ENCODE measurements at places on chromosomes 1 and 21.

- DNase-seq = peak; percentile 29
These were observed 406.5 kb downstream of the DUSP10 start for GRCh38 chr1:221335161-221336101.

DNA sequence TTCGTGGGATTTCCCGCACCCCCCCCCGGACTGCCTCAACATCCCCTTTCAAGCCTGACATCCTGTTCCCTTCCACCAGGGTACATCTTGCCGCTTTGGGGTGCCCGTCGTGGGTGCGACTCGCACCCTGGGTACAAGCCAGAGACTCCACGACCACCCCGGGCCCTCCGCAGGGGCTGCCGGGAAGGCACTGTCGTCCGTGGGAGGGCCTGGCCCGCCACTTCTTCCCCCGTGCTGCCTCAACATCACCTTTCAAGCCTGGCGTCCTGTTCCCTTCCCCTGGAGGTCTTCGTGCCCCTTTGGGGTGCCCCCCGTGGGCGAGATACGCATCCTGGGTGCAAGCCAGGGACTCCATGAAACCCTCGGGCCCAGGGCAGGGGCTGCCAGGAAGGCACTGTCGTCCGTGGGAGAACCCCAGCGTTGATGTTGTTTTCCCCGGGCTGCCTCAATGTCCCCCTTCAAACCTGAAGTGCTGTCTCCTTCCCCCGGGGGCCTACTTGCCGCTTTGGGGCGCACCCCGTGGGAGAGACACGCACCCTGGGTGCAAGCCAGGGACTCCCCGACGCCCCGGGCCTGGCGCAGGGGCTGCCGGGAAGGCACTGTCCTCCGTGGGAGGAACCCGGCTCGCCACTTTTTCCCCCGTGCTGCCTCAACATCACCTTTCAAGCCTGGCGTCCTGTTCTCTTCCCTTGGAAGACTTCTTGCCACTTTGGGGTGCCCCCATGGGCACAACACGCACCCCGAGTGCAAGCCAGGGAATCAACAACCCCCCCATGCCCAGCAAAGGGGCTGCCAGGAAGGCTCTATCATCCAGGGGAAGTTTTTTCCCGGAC, 138.6 kb downstream of the LIPI start:
- no peak for DNase-seq

DNA sequence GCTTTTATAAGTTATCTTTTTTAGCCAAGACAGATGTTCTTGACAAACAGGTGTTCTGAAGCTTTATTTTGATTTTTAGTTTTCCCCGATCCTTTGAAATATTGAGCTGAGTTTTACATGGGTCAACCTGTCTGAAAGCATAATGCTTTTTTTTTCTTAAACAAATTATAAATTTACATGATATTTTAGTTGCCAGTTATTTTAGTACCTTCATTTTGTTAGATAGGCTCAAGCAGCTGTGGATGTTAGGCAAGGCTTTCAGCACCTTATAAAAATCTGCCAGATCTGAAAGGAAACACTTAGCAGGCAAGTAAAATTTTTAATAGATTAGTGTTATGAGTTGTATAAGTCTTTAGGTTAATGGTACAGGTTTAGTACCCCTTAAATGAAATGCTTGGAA, 33.7 kb downstream of the ATF6 start:
- no peak for DNase-seq

GRCh38 chr1:244395965-244396364, 55.7 kb downstream of the ADSS2 start:
- DNase-seq = no peak

GRCh38 chr1:5713101-5714010, 278.9 kb downstream of the NPHP4 start:
- DNase-seq = no peak

- no peak for DNase-seq
These were observed 672.3 kb upstream of the CXADR start for GRCh38 chr21:16840538-16840937.

DNA sequence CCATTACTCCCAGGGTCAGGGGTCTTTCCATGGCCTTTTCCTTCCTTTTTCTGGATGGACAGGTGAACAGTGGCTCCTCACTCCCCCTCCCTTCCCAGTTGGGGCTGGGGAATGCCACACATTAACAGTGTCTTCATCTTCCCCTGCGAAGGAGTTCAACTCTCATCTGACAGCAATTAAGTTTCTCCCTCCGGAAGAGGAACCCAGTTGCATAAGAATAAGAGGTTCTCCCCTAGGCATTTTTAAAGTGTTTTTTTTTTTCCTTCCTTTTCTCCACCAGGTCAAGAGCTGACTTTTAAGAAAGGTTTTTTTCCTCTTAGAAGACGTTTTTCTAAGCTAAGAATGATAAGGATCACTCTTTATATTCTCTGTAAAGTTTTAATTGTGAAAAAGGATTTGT, 42.3 kb upstream of the FASLG start:
- DNase-seq = peak; percentile 33

GRCh38 chr1:206926286-206926685, 4.5 kb upstream of the FCMR start:
- no peak for DNase-seq

DNA sequence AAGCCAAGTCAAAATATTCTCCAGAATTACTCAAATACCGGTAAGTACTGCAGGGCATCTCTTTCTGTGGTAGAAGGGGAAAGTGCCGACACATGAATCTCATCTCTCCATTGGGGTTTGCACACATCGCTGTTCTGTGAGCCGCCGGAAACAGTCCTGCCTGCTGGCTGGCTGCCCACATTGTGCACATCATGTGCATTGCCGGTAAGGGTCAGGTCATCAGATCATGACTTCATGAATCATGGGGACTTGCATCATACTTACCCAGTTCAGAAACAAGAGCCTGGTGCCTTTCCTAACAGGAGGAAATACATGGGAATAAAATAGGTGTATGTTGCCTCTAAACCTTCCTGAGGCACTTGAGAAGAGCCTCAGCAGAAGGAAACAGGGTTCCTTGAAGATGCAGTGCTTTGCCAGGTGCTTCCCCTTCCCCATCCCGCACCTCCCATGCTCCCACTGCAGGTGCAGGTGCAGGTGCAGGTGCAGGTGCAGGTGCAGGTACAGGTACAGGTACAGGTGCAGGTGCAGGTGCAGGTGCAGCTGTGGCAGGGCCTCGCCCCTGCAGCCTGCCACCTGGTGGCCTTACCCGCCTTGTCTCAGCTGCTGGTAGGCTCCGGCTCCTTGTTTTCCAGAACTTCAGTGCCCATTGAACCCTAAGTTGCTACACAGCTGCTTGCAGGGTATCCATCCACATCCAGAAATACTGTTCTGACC, 26.5 kb downstream of the GPR137B start:
- peak; percentile 43 for DNase-seq

- no peak for DNase-seq
These were observed 17.0 kb downstream of the ATP5PO start for GRCh38 chr21:33898586-33898985.

- DNase-seq = peak; percentile 25
These were observed 934 bp upstream of the MSH4 start for GRCh38 chr1:75795703-75796193.

DNA sequence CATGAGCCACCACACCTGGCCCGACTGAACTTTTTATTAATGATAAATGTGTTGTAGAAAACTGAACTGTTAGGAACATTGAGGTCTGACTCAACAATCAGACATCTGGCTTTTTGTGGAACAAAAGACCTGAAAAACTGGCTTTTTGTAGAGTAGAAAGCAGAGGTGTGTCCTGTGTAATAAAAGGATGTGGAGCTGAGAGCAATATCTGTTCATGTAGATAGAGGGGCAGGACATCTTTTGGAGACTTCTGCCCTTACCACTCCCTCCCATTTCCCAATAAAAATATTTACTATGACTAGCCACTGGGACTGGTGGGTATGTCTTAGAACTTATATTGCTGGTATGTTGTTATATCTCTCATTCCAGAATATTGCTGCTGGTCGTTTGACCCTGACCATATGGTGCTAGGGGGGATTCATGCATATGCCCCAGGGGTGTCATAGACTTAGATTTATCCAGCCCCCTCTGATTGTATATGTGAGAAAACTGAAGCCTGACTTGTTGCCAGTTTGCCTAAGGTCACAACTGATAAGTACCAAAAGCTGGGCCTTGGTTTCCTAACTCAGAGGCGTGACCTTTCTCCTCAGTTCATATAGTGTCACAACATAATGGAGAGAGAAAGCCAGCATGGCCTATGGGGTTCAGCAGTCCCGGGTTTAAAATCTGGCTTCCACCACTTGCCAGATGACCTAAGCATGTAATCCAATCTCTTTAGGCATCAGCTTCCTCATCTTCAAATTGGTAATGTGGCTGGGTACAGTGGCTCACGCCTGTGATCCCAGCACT, 33.5 kb upstream of the PIGV start:
- no peak for DNase-seq

DNA sequence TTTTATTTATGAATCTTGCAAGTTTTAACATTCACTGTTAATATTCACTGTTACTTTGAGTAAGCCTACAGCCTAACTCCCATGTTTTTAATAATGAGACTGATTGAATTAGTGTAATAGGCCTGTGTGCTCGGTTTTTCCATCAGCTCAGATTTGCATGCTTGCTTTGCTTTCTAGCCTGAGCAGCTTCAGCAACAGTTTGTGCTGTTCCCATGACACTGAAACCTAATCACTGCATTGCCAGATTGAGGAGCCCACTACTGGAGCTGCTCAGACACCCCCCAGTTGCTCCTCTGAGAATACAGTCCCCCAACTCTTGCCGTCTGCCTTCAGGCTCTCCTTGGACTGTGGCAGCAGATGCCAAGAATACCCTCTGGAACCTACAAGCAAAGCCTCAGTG, 695.4 kb downstream of the BRINP3 start:
- no peak for DNase-seq

GRCh38 chr1:167790117-167790516, 68.3 kb downstream of the MPZL1 start:
- DNase-seq = no peak

DNA sequence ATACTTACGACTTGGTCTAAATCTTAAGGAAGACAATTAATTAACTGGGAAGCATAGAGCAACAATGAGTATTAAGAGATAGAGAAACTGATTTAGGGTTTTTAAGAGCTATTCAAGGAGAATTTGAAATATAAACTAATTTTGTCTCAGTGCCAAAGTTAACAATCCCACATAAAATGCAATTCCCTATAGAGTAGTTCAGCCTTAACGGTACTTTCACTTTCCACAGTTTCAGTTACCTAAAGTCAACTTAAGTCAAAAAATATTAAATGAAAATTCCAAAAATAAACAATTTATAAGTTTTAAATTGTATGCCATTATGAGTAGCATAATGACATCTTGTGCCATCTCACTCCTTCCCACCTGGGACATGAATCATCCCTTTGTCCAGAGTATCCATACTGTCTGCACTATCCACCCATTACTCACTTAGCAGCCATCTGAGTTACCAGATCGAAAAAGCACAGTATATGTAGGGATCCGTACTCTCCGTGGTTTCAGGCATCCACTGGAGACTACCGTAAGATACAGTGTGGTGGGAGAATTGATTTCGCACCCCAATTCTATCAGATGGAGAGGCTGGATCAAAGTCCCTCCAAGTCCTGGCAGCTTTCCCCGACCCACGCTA, 4.8 kb upstream of the SARS1 start:
- DNase-seq = no peak

GRCh38 chr1:14894811-14895560, 258.6 kb upstream of the TMEM51 start:
- no peak for DNase-seq

GRCh38 chr21:32300117-32300681, 1.5 kb downstream of the MRAP start:
- no peak for DNase-seq

- DNase-seq = peak; percentile 25
These were observed at the start of gene FMOD for GRCh38 chr1:203351037-203351625. TSS of gene FMOD (minus strand) at chr1:203351122. CDS start at chr1:203348270, 2,852 bp downstream.

DNA sequence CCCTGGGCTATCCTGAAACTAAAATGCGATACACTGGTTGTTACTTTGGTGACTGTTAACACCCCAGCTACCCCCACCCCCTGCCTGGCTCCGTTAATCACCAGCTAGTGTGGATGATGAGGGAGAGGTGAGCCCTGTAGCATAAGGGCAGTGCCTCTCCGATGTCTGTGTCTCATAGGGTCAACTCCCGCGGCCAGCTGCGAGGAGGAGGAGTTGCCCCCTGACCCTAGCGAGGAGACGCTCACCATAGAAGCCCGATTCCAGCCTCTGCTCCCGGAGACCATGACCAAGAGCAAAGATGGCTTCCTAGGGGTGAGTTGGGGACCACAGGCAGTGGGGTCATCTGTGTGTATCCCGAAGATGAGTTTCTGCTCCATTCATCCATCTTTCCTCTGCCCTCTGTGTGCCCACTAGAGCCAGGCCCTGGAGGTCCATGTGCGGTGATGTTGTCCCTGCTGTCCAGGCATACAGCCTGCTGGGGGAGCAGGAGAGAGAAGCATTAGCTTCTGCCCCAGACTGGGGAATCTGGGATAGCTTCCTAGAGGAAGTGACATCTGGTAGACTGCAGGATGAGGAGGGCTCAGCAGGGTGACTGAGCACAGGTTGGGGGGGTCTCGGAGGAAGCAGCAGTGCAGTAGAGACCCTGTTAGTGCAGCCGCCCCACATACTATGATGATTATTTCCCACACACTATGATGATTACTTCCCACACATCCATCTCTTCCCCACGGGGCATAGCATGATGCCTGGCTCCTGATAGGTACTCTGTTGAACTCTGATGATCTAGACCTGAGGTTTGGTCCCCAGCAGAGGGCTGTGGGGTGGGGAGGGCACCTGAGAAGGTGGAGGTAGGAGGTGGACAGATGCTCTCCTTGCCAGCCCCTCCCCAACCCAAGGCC, 5.2 kb downstream of the SELENON start:
- no peak for DNase-seq

- DNase-seq = peak; percentile 60
These were observed 25.5 kb upstream of the IFNAR1 start for GRCh38 chr21:33299181-33299752.

DNA sequence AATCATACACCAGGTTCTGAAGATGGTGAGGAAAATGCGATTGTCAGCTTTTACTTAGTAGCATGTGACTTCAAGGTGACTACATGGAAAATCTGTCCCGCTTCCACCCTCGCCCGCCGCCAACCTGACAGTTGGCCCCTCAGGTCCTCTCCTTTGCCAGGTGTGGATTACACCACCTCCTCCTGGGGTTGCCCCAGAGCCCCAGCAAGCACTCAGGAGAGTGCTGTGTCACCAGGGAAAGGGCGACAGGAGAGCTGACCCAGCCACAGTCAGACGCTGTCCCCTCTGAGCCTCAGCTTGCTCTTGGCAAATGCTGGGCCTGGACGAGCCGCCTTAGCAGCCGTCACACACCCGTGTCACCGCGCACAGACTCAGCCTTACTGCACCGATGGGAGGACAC, 17.9 kb downstream of the PTTG1IP start:
- DNase-seq = no peak

DNA sequence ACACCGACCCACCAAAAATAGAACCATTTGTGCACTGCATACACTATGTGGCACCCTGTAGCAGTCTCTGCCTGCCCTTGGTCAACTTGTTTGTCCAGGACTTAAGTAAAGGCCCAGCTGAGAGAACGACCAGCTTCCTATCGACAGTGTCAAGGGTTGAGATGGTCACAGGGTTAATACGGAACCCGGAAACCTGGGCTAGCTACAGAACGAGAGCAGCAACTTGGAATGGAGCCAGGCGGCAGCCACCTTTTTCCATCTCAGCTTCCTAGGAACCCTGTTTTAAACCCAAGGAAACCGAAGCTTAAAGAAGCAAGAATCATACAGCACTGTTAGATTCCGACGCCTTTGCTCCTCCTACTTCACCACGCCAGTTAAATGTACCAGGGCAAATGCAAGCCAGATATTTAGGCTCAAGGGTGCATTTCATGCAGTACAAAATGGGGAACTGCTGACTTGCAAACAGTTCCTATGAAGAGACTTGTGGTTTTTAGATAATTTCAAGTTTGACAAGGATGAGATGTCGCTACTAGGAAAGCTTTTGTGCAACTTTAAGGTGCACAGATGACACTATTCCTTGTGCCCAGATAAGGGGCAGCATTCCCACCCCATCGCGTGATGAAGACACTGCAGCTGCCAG, 35.5 kb downstream of the SLC66A1 start:
- DNase-seq = peak; percentile 34

Data from NB4 (cell line).